ENCODE measurements at places on chromosomes 7 and 10.

- no peaks in the 10 kb centered on the region for H3K27me3 ChIP-seq
- H3K4me1 ChIP-seq = no peaks in the 10 kb centered on the region
- no peak overlapping the region for H3K4me3 ChIP-seq
Observed at GRCh38 chr10:105837951-105838350, 1196.9 kb downstream of the SORCS3 start.

GRCh38 chr7:154916381-154916780 lies 86.5 kb downstream of the PAXIP1 start:
- no peak overlapping the region for H3K27ac ChIP-seq
- peaks cover 15% of the 10 kb centered on the region for H3K4me1 ChIP-seq
- H3K27me3 ChIP-seq = no peaks in the 10 kb centered on the region
- no peak for DNase-seq
- H3K4me3 ChIP-seq = no peak overlapping the region

- DNase-seq = no peak
- H3K4me3 ChIP-seq = no peak overlapping the region
- H3K4me1 ChIP-seq = no peaks in the 10 kb centered on the region
- no peaks in the 10 kb centered on the region for H3K36me3 ChIP-seq
- H3K27ac ChIP-seq = no peak overlapping the region
Observed at GRCh38 chr10:79378647-79379511, 31.6 kb downstream of the PPIF start.

- no peak for DNase-seq
- no peak overlapping the region for H3K4me3 ChIP-seq
- H3K27me3 ChIP-seq = no peaks in the 10 kb centered on the region
- no peak overlapping the region for H3K27ac ChIP-seq
- no peaks in the 10 kb centered on the region for H3K4me1 ChIP-seq
Observed at GRCh38 chr10:1205450-1206030, 149.4 kb downstream of the WDR37 start.

GRCh38 chr10:100101192-100102076 lies 19.8 kb upstream of the CPN1 start:
- H3K4me3 ChIP-seq = no peak overlapping the region
- H3K4me1 ChIP-seq = no peaks in the 10 kb centered on the region
- H3K36me3 ChIP-seq = no peaks in the 10 kb centered on the region
- H3K27ac ChIP-seq = no peak overlapping the region
- no peaks in the 10 kb centered on the region for H3K27me3 ChIP-seq
- DNase-seq = no peak

GRCh38 chr10:131433568-131433967 lies 122.0 kb upstream of the TCERG1L start:
- no peak for DNase-seq
- H3K36me3 ChIP-seq = no peaks in the 10 kb centered on the region
- H3K4me3 ChIP-seq = no peak overlapping the region
- H3K4me1 ChIP-seq = no peaks in the 10 kb centered on the region

DNA sequence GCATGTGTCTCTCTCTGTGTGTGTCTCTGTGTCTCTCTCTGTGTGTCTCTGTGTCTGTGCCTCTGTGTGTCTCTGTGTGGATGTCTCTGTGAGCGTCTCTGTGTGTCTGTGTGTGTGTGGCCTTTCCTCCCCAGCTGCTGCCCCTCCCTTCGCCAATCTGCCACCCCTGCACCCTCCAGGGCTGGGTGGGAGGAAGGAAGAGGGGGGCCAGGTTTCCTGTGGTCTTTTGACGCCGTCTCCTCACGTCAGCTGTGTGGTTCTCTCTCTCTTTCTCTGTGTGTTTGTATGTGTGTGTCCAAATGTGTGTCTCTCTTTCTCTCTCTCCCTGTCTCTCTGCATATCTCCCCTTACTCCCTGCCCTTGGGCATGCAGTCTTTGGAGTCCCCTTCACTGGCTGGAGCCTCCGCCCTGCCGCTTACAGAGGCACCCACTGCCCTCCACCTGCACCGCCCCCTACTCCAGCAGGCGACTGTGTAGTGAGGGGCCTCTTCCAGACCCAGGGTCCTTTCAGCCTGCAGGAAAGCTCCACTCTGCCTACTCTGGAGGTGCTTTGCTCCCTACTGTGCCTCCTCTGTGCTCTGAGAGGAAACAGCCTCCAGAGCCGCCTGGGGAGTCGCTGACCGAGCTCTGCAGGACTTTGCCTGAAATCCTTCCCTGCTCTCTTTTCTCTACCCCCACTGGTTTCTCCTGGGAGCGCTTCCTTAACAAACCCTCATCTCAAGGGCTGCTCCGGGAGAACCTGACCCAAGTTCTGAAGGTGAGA lies 44.2 kb upstream of the C10orf71 start:
- no peak overlapping the region for H3K4me3 ChIP-seq
- DNase-seq = peak; percentile 60
- H3K27me3 ChIP-seq = no peaks in the 10 kb centered on the region
- peaks cover 23% of the 10 kb centered on the region for H3K4me1 ChIP-seq
- H3K36me3 ChIP-seq = no peaks in the 10 kb centered on the region

GRCh38 chr10:60367024-60367423 lies 22.7 kb downstream of the ANK3 start:
- DNase-seq = no peak
- H3K27ac ChIP-seq = no peak overlapping the region
- no peaks in the 10 kb centered on the region for H3K4me1 ChIP-seq
- H3K4me3 ChIP-seq = no peak overlapping the region

DNA sequence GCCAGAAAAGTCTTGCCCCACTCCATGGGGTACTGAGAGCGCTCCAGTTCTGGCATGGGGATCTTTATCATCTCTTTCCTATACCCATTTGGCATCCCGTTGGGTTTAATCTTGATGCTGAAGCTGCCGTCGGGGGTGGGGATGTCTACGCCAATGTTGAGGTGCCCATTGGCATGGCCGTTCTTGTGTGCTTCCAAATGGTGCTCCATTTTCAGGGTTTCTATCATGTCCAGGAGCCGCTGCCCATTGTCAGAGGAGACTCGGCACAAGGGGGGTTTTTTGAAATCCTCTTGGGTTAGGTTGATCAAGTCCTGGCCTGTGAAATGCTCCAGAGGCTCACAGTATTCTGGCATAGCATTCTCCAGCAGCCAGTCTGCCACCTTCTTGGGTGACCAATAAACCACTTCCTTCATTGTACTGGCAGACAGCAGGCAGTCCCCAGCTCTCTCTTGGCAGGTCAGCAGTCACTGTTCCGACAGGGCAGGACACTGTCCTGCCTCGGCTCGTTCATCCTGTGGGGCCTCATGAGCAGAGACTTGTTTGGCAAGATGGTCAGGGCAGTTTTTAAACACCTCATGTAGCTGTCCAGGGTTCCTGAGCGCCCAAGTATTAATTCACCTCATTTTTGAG lies 92.5 kb upstream of the ASAH2 start:
- H3K36me3 ChIP-seq = peaks cover 20% of the 10 kb centered on the region
- no peaks in the 10 kb centered on the region for H3K4me1 ChIP-seq
- H3K27ac ChIP-seq = no peak overlapping the region
- H3K27me3 ChIP-seq = no peaks in the 10 kb centered on the region

DNA sequence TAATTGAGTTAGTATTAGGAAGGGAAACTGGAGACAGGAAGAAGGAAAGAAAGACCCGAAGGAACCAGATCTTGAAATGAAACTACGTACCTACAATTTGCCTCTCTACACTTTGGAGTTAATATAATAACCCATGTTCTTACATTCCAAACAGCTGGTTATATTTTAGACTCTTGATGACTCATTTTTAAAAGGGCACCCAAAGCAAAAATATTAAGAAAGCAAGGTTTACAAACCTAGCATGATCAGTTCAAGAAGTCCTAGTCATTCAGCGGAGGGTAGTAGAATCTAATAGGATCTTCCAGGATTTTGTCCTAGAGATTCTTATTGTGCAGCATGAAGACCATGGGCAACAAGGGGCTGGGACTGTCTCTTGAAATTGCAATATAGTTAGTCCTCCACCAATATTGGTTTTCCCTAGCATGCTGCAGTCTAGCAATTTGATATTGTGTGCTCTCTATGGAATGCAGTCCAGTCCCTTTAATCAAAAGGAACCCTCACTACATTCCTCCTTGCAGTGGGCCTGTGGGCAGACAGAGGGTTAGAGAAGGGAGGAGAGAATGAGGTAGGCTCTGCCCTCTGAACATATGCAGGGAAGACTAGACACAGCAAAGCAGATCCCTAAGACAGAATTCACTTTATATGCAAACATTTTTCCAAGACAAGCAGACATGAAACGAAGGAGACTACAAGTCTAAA lies 230.3 kb downstream of the INHBA start:
- no peaks in the 10 kb centered on the region for H3K36me3 ChIP-seq
- no peaks in the 10 kb centered on the region for H3K4me1 ChIP-seq
- no peak overlapping the region for H3K4me3 ChIP-seq
- no peak for DNase-seq

GRCh38 chr10:126617733-126618132 lies 52.8 kb downstream of the C10orf90 start:
- H3K27me3 ChIP-seq = no peaks in the 10 kb centered on the region
- DNase-seq = no peak
- no peak overlapping the region for H3K27ac ChIP-seq
- no peak overlapping the region for H3K4me3 ChIP-seq
- no peaks in the 10 kb centered on the region for H3K4me1 ChIP-seq

- H3K4me1 ChIP-seq = peaks cover 22% of the 10 kb centered on the region
- no peaks in the 10 kb centered on the region for H3K36me3 ChIP-seq
- no peaks in the 10 kb centered on the region for H3K27me3 ChIP-seq
- no peak overlapping the region for H3K27ac ChIP-seq
Observed at GRCh38 chr10:23371073-23371472, 26.5 kb upstream of the C10orf67 start.

DNA sequence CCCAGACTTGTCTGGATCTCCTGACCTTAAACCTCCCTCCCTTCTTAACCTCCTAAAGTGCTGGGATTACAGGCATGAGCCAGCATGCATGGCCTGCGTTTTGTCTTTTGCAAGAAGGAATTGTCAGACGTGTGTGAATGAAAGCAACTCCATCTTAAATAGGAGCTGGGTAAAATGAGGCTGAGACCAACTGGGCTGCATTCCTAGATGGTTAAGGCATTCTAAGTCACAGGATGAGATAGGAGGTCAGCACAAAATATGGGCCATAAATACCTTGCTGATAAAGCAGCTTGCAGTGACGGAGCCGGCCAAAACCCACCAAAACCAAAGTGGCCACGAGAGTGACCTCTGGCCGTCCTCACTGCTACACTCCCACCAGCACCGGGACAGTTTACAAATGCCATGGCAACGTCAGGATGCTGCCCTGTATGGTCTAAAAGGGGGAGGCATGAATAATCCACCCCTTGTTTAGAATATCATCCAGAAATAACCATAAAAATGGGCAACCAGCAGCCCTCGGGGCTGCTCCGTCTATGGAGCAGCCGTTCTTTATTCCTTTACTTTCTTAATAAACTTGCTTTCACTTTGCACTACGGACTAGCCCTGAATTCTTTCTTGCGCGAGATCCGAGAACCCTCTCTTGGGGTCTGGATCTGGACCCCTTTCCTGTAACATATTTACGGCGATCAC lies 41.2 kb upstream of the SDK1 start:
- H3K27ac ChIP-seq = no peak overlapping the region
- H3K27me3 ChIP-seq = peaks cover 5% of the 10 kb centered on the region
- no peaks in the 10 kb centered on the region for H3K4me1 ChIP-seq

GRCh38 chr10:126124668-126125349 lies 228.4 kb downstream of the FANK1 start:
- no peaks in the 10 kb centered on the region for H3K36me3 ChIP-seq
- no peak overlapping the region for H3K4me3 ChIP-seq
- H3K27me3 ChIP-seq = peaks cover 2% of the 10 kb centered on the region
- H3K27ac ChIP-seq = no peak overlapping the region

- no peak for DNase-seq
- no peaks in the 10 kb centered on the region for H3K4me1 ChIP-seq
- H3K4me3 ChIP-seq = no peak overlapping the region
- no peak overlapping the region for H3K27ac ChIP-seq
- H3K27me3 ChIP-seq = no peaks in the 10 kb centered on the region
Observed at GRCh38 chr10:29926693-29927048, 132.7 kb downstream of the JCAD start.

GRCh38 chr10:30846710-30847109 lies 185.0 kb downstream of the ZNF438 start:
- no peak for DNase-seq
- H3K36me3 ChIP-seq = peaks cover 3% of the 10 kb centered on the region
- H3K4me3 ChIP-seq = no peak overlapping the region
- H3K27ac ChIP-seq = no peak overlapping the region

DNA sequence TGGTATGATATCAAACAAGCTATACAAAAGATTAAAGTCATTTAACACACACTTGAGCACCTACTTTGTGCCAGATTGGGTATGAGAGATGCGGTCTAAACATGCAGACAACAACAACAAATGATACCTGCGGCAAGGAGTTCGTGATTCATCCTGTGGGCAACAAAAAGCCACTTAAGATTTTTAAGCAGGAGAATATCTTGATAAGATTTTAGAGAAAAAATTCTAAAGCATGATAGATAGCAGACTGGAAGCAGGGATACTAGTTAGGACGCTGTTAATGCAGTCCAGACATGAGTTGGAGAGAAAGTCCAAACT lies 1.6 kb upstream of the KBTBD2 start:
- H3K27me3 ChIP-seq = no peaks in the 10 kb centered on the region
- no peak for DNase-seq
- H3K4me3 ChIP-seq = peak overlapping the region; percentile 65
- H3K27ac ChIP-seq = peak overlapping the region; percentile 98
- H3K4me1 ChIP-seq = peaks cover 20% of the 10 kb centered on the region

- no peaks in the 10 kb centered on the region for H3K27me3 ChIP-seq
- no peaks in the 10 kb centered on the region for H3K36me3 ChIP-seq
- DNase-seq = no peak
- H3K4me3 ChIP-seq = no peak overlapping the region
- H3K27ac ChIP-seq = no peak overlapping the region
Observed at GRCh38 chr10:95422233-95422632, 131.4 kb upstream of the PDLIM1 start.

DNA sequence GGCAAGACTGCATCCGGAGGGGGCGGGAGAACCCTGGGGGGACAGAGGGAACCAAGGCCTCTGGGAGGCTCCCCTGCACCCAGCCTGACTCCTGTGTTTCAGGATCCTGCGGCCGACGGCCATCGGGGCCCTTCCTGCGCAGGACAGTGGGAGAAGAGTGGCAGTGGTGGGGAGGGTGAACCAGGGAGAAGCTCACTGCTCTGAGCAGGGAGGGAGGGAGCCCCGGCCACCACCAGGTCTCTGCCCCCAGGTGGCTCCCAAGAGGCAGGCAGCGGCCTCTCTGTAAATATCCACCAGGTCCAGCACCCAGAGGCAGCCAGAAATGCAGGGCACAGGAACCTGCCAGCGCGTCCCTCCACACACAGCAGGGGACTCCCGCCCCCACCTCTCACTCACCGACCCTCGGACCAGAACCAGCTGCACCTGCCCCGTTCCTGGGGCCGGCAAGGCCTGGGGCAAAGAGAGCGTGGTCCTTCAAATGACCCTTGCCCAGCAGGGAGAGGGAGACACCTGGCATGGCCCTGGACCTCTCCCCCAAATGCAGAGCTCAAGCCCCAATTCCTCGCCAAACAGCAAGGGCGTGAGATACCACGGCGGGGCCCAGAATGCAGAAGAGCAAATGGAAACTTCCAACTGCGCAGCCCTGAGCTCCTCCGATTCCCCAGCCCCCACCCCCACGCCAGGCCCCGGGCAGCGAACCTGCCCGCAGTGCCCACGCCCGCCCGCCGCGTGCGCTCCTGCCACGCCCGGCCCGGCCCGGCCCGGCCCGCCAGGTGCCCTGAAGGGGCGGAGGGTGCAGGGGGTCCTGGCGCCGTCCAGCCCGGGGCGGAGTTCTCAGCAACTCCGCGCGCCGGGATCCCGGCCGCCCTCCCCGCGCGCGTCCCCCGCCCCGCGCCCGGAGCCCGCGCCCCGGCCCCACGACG lies 805 bp downstream of the RASGEF1A start:
- H3K4me1 ChIP-seq = no peaks in the 10 kb centered on the region
- H3K27ac ChIP-seq = no peak overlapping the region
- peak; percentile 40 for DNase-seq
- H3K36me3 ChIP-seq = no peaks in the 10 kb centered on the region
- peak overlapping the region; percentile 49 for H3K4me3 ChIP-seq

- H3K27ac ChIP-seq = no peak overlapping the region
- H3K4me3 ChIP-seq = no peak overlapping the region
- no peaks in the 10 kb centered on the region for H3K36me3 ChIP-seq
Observed at GRCh38 chr7:27105301-27106031, 3.0 kb upstream of the HOXA2 start.

Measured in T-cell (primary cell).